ENCODE measurements at places on chromosomes 6 and 20. TPM values are rescaled to one million over a fixed set of nuclear protein-coding genes. Genes with fewer than 3 reads are reported as not detected.

- H3K27ac ChIP-seq, result no peak overlapping the region
- H3K27me3 ChIP-seq, result no peaks in the 10 kb centered on the region
- H3K36me3 ChIP-seq, result no peaks in the 10 kb centered on the region
These were observed 68.4 kb upstream of the PHACTR1 start for GRCh38 chr6:12648171-12648570.

Gene UCKL1
- 189 TPM for total RNA-seq

GRCh38 chr20:38197619-38198018, 32.5 kb upstream of the TGM2 start:
- H3K27me3 ChIP-seq, result no peaks in the 10 kb centered on the region
- no peak for DNase-seq
- H3K36me3 ChIP-seq, result no peaks in the 10 kb centered on the region
- no peak overlapping the region for H3K4me3 ChIP-seq
- no peak overlapping the region for H3K27ac ChIP-seq

DNA sequence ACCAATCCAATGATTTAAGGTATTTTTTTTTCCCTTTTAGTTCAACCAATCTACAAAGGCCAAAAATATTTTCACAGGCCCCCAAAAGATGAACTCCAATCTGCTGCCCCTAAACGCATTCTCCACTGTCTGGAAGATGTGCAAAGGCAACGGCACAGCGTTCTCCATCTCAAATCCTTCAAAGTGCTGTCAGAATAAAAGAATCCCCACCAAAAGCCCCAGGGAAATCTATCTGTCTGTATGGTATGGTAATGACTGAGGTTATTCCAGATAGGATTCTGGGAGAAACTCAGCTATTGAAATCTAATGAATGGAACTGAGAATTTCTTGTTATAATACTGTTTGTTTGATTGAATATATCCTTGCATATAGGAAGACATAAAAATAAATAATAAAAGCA, 217.8 kb upstream of the CCN2 start:
- no peaks in the 10 kb centered on the region for H3K36me3 ChIP-seq
- H3K27ac ChIP-seq, result no peak overlapping the region
- H3K27me3 ChIP-seq, result no peaks in the 10 kb centered on the region
- H3K4me1 ChIP-seq, result no peaks in the 10 kb centered on the region
- DNase-seq, result no peak

- no peaks in the 10 kb centered on the region for H3K4me1 ChIP-seq
- no peaks in the 10 kb centered on the region for H3K36me3 ChIP-seq
- no peak overlapping the region for H3K4me3 ChIP-seq
- no peaks in the 10 kb centered on the region for H3K27me3 ChIP-seq
- H3K27ac ChIP-seq, result no peak overlapping the region
These were observed 38.5 kb downstream of the PXDC1 start for GRCh38 chr6:3712827-3713665.

- no peaks in the 10 kb centered on the region for H3K27me3 ChIP-seq
- peak overlapping the region; percentile 70 for H3K4me3 ChIP-seq
- no peaks in the 10 kb centered on the region for H3K36me3 ChIP-seq
- H3K27ac ChIP-seq, result peak overlapping the region; percentile 93
These were observed 1.5 kb downstream of the SERPINB1 start for GRCh38 chr6:2839982-2840748.

DNA sequence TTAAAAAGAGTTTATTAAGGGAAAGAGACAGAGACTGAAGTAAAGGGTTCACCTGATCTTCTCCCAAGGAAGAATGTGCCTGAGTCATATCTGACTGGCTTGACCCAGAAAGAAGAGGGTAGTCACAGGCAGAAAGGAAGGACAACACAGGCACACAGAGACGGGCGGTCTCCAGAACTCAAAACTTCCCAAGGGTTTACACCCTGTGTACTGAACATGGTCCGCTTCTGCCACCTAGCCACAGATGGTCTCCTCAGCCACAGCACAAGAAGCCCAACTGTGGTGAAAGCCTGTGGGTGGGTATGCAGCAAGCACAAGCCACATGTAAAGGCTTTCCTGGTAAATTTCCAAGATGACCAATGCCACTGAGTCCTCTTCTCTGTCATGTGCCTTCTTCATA, 17.2 kb downstream of the UNC5CL start:
- no peaks in the 10 kb centered on the region for H3K27me3 ChIP-seq
- H3K4me1 ChIP-seq, result no peaks in the 10 kb centered on the region
- H3K27ac ChIP-seq, result no peak overlapping the region

- no peak overlapping the region for H3K27ac ChIP-seq
- H3K4me3 ChIP-seq, result no peak overlapping the region
- H3K27me3 ChIP-seq, result no peaks in the 10 kb centered on the region
- H3K36me3 ChIP-seq, result no peaks in the 10 kb centered on the region
These were observed 10.4 kb upstream of the BPI start for GRCh38 chr20:38293491-38294065.

GRCh38 chr6:111487661-111488060, 4.6 kb upstream of the REV3L start:
- no peaks in the 10 kb centered on the region for H3K4me1 ChIP-seq
- no peak for DNase-seq
- no peak overlapping the region for H3K4me3 ChIP-seq
- H3K36me3 ChIP-seq, result no peaks in the 10 kb centered on the region
- H3K27me3 ChIP-seq, result no peaks in the 10 kb centered on the region

DNA sequence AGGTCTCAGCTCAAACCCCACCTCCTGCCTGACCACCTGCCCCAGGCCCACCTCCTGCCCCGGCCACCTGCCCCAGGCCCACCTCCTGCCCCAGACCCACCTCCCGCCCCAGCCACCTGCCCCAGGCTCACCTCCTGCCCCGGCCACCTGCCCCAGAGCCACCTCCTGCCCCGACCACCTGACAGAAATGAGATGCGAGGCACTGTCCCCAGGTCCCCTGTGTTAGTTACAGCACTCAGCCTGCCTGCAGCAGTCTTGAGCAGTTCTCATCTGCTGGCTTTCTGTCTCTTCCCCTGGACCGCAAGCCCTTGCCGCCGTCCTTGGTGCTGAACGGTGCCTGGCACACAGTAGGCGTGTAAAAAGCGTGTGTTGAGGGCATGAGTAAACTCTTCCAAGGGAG, 79.5 kb downstream of the CDH4 start:
- no peak overlapping the region for H3K4me3 ChIP-seq
- H3K27ac ChIP-seq, result no peak overlapping the region
- DNase-seq, result no peak
- no peaks in the 10 kb centered on the region for H3K27me3 ChIP-seq

GRCh38 chr20:4147319-4147718, 132.0 kb upstream of the RNF24 start:
- H3K36me3 ChIP-seq, result no peaks in the 10 kb centered on the region
- H3K4me3 ChIP-seq, result no peak overlapping the region
- H3K27me3 ChIP-seq, result no peaks in the 10 kb centered on the region
- H3K4me1 ChIP-seq, result peaks cover 17% of the 10 kb centered on the region
- no peak for DNase-seq
- H3K27ac ChIP-seq, result no peak overlapping the region

Gene WFDC12
- not detected for total RNA-seq

Measured in Peyer's patch (tissue), 4 donors.